ENCODE measurements at places on chromosomes 3 and 15.

GRCh38 chr3:69866988-69867720, 127.9 kb downstream of the MITF start:
- no peak for DNase-seq

- no peak for DNase-seq
Measured at GRCh38 chr3:16330351-16330750, 65.3 kb downstream of the OXNAD1 start.

- DNase-seq: no peak
Measured at GRCh38 chr3:73148206-73148605, 86.7 kb downstream of the EBLN2 start.

- DNase-seq: no peak
Measured at GRCh38 chr15:23403550-23403949, 43.5 kb downstream of the GOLGA6L2 start.

- DNase-seq: no peak
Measured at GRCh38 chr3:196117809-196118208, 35.9 kb upstream of the TFRC start.
